ENCODE measurements at places on chromosomes 5 and 9.

- DNase-seq = no peak
Measured at GRCh38 chr5:161414896-161415295, 131.6 kb downstream of the GABRB2 start.

DNA sequence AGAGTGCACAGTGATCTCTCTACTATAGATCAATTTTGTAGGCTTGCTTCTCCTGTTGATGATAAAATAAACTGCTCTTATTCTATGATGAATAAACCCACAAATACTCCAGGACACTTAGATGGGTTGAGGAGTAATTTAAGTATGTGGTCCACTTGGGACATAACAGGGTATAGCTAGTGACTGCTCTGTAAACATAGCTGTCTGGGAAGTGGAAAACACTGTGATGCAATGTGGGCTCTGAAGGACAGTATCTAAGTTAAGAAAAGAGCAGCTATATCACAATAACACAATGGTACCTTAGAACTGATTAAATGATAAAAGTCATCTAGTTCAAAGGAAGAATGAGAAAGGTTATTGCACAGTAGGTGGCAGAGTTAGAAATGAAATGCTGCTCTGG is 294.3 kb upstream of the HAPLN1 start:
- DNase-seq = no peak

GRCh38 chr5:6856653-6857052 is 143.4 kb downstream of the TENT4A start:
- DNase-seq = no peak

DNA sequence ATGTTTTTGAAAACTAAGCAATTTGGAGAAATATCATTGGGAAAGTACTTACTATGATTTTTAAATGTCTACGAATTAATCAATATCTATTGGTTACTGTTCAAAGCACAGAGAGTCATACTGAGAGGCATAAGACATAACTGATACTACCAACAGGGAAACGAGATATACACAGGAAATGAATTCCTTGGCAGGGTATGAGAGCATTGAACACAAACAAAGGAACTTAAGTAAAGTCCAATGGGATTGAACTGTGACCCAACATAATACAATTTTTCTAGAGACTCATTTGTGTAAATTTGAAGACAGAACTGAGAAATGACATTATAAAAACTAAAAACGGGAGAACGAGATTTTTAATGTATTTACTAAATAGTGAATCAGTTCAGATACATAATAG is 1.3 kb upstream of the ITGA1 start:
- DNase-seq = no peak

DNA sequence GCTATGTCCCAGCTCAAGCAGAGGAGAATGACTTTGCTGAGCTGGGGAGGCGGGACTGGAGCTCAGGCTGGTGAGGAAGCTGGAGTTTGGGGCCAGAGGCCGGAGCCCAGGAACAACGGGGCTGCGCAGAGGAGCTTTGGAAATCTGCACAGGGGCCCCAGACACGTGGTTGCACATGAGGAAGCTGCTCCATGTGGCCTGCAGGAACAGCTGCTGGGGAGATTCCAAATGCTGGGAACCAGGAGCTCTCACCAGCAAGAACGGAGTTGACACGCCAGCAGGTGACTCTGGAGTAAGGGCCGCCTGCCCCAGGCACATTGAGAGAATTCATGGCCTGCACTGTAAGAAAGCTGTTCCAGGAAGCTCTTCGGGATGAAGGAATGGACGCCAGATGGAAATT is 91.0 kb downstream of the OLFM1 start:
- DNase-seq = no peak

DNA sequence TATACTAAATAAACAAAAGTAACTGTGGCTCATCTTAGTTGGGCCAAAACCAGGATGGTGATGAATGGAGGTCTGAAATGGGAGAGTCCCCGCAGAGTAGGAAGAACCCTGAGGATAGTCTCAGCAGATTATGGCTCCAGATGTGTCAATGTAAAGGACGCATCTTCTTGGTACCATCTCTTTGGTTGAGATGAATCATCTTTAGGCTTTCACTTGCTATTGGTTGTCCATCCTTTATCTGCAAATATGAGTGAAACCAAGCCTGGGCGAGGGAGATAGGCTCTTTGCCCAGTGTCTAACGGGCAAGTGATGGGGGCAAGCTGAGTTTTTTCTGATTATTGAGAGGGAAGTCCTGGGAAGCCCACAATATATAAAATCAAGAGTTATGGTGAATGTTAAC is 19.4 kb upstream of the LCP2 start:
- DNase-seq = no peak

DNA sequence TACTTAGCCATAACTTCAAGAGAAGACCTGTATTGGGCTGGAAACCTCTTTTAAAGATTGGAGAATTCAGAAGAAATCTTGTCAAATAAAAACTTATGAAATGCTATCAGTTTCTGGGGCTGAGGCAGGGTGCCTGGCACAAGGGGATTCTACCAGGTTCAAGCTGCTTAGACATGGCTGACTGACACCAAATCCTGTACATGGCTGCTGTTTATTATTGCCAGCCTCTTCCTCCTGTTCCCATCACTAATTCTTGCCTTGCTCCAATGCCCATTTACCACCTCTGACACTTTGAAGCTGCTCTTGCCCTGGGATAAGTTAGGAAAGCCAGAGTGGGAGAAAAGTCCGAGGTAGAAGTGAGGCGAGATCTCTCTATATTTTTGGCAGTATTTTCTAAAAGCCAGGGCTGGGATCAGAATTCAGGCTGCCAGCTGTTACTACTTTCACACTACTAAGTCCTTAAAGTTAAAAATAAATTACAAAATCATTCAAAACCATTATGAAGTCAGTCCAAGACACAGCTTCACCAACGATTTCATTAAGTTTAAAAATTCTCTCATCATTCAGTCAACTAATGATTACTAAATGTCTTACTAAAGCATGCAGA is 66.3 kb upstream of the TNFAIP8 start:
- no peak for DNase-seq

DNA sequence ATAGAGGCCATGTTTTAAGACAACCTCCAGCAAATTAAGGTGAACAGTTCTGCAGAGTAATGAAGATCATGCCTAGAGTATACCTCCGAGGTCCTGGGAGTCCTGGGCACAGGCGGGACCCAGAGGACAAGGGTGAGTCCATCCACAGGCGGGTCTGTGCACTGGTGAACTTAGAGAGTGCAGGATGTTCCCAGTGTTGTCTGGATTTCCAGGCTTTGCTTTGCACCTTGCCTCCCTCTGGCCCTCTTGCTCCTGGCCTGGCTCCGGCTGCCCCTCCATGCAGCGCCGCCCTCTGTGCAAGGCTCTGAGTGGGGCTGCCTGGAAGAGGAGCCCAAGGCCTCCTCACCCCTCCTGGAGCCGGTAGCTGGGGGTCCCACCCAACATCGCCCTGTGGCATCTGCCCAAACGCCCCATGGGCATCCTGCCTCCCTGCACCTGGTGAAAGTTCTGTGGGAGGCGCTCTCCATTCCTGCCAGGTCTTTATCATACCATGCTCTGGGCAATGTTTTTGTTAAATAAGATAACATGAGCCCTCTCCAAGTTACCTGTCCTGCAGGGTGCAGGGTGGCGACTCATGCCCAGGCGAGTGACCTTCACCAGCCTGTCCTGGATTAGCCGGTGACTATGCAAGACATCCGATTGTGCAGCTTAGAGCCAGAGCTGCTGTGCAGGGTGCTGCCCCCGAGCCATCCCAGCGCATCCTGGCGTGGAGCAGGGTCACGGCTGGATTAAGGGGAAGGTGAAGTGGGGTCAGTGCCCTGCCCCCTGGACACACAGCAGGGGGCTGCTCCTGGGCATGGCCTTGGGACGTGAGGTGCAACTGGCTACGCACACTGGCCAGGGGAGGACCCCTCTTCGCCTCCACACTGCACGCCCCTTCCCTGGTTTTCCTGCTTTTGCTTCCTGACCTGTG is 41.3 kb upstream of the LPCAT1 start:
- no peak for DNase-seq

DNA sequence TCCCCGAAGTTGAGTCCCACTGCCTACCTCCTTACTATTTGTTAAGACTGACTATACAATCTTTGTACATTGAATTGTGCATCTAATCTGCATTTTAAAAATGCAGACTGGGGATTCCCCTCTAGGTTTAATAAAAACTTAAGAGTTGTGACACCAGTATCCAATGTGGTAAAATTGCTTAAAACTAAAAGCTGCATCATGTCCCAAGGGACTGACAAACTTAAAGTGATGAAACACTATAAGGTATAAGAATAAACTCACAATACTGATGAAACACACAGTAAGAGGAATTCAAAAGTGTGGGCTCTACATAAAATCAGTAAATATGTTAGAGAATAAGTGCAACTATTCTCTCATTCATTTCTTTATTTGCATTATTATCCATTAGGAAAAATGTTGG is 1905.1 kb downstream of the MAT2B start:
- DNase-seq = no peak

- no peak for DNase-seq
Measured at GRCh38 chr9:6922124-6922676, 164.4 kb downstream of the KDM4C start.

DNA sequence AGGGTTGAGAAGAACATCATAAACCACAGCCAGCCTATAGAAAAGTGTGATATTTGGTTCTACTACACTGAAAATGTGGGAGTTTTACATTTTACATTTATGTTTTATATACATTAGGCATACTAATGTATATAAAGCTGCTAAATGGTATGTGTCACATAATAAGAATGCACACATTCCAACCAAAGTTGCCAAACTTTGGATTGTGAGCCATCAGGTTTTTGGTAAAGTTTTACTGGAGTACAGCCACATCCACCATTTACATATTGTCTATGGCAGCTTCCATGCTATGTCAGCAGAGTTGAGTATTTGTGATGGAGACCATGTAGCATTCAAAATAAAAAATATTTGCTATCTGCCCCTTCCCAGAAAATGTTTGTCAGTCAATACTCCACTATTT is 23.1 kb upstream of the TARS1 start:
- no peak for DNase-seq

GRCh38 chr5:179716286-179716685 is 16.3 kb upstream of the MAML1 start:
- DNase-seq = no peak

DNA sequence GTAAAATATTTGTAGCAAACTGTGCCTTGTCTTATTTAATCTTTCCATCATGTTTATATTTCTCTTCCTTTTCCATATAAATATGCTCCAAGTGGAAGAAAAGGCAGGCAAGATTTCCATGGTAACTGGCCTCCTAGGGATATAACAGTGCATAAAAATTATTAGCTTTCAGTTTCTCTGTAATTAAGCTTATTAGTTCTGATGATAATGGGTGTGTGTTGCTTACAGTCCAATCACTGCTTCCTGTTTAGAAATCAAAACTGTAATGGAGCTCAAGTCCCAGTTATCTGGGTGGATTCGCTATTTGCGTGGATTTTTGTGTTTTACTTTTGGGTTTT is 213.0 kb downstream of the PJA2 start:
- no peak for DNase-seq

DNA sequence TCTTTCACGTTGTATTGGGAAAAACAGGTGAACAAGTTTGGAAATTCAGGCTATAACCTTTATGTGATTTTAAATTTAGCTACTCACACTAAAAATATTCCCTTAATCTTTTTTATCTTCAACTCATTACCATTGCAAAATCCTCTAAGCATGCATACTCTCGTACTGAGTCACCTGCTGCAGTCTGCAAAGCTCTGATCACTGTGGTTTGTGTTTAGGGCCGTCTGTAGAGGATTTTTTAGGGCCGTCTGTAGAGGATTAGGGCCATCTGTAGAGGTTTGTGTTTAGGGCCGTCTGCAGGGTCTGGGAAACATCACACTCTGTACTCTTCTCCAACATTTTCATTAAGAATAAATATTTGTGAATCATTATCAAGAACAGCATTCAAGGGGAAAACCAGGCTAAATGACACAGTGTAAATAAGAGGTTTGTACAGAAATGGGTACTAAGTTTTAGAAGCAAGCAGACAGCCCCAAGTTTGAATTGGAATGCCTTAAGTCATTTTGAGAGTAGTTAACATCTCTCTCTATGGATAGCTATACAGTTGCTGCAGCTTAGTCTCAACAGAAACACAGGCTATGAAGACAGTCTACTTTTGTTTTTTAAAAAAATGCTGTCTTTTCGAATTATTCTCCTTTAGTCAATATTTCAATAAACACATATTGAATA is 155.0 kb upstream of the TSLP start:
- no peak for DNase-seq

GRCh38 chr5:19866090-19866450 is 121.9 kb downstream of the CDH18 start:
- no peak for DNase-seq

DNA sequence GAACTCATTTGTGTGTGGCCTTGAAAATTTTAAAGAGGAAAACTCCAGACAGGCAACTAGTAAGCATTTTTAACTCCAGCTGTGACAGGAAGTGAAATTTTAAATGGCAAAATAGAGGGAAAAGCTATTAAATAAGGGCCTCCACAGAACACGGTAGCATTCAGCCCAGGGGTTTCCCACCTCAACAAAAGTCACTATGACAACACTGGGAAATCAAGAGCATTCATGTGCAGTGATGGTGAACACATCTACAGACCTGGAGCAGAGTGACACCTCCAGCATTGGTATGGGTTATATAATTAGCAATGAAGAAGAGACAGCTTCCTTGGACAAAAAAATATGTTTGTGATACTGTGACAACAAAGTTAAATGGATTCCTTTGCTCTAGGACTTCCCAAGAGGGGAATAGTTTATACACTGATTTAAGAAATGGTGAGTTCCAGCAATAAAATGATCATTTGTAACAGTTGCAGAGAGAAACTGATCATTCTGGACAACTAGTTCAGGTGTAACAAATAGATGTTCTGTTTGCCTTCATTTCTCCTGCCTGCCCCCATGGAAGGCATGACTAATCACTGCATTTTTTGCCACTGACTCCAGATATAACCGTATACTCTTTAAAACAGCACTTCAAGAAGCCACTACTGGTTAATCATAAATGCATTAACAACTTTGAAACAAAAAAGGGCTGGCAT is 93.3 kb upstream of the SLC44A1 start:
- DNase-seq = no peak

- no peak for DNase-seq
Measured at GRCh38 chr9:34456746-34457145, 1.6 kb downstream of the FAM219A start.

DNA sequence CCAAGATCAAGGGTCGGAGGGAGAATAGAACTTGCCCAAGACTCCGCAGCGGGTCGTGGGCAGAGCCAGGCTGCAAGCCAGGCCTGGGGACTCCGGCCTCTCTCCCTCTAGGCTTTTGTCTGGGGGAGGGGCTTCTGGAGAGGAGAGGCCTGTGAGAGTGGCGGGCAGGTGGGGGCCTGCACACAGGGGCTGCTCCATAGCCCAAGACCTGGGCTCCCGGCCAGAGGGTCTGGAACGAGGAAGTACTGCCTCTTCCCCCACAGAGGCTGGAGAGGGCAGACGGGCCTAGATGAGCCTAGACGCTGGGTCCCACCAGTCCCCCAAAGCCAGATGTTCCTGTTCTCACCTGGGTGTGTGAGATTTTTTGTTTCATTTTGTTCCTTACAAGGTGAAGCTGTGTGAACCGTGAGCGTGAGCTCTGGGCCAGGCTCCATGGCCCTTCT is 5.2 kb upstream of the ST6GALNAC6 start:
- DNase-seq = no peak

- no peak for DNase-seq
Measured at GRCh38 chr5:169299191-169299662, 1.7 kb downstream of the SLIT3 start.

GRCh38 chr5:39064450-39064849 is 9.7 kb downstream of the RICTOR start:
- no peak for DNase-seq
